ENCODE measurements at places on chromosomes 6 and 20. TPM values are rescaled to one million over a fixed set of nuclear protein-coding genes. Genes with fewer than 3 reads are reported as not detected.

Gene NKAIN4
- 17.8 TPM for total RNA-seq

Gene MOG
- 0.31 TPM for total RNA-seq

Gene CRISP2
- total RNA-seq, result 0.31 TPM

Gene RING1
- total RNA-seq, result 21.9 TPM

Gene ULBP1
- total RNA-seq, result 1.9 TPM

Gene SYNDIG1
- 67.0 TPM for total RNA-seq

Gene MYCT1
- total RNA-seq, result 2.2 TPM

Gene LAMA4
- 26.0 TPM for total RNA-seq

Gene PSORS1C1
- total RNA-seq, result not detected

Gene CCN6
- total RNA-seq, result not detected

Gene GJA10
- not detected for total RNA-seq

Gene CCM2L
- 2.8 TPM for total RNA-seq

Gene CALHM5
- total RNA-seq, result 0.31 TPM

Gene IL17A
- total RNA-seq, result not detected

Gene GSTA2
- not detected for total RNA-seq

Gene NFATC2
- 0.63 TPM for total RNA-seq

Gene CD83
- total RNA-seq, result 19.7 TPM

Gene TP53TG5
- 1.9 TPM for total RNA-seq

Gene YIPF3
- 71.4 TPM for total RNA-seq

Gene EYA4
- total RNA-seq, result 0.94 TPM

Gene TMEM244
- not detected for total RNA-seq

Gene METTL24
- 1.6 TPM for total RNA-seq

Gene ZSWIM3
- total RNA-seq, result 14.4 TPM

Gene MICAL1
- total RNA-seq, result 69.8 TPM

Gene KIF25
- total RNA-seq, result not detected

Gene C20orf202
- total RNA-seq, result 1.3 TPM

Gene CGAS
- total RNA-seq, result 1.6 TPM

Gene OR2H2
- total RNA-seq, result not detected

Data from parietal lobe (tissue), 2 donors.